CD4-positive, alpha-beta T cell treated with Interleukin-21 for 1 hour (primary cell): ENCODE measurements at places on chromosomes 7 and 10.

DNA sequence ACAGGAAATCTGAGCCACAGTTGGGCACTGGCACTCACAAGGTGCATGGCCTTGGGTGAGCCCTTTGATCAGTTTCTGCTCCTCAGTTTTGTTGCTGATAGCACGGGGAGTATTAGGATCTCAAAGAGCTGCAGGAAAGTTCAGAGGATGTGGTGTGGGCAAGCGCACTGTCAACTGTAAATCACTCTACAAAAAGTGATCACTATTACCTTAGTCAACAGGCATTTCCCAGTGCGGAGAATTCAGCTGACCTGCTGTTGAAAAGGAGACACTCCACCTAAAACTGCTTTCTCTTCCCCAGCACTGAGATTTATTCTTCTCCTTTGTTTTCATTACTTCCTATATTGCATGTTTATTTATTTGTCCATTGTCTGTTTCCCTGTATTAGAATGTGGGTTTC lies 331.0 kb downstream of the PRPF18 start:
- no peak for DNase-seq

DNA sequence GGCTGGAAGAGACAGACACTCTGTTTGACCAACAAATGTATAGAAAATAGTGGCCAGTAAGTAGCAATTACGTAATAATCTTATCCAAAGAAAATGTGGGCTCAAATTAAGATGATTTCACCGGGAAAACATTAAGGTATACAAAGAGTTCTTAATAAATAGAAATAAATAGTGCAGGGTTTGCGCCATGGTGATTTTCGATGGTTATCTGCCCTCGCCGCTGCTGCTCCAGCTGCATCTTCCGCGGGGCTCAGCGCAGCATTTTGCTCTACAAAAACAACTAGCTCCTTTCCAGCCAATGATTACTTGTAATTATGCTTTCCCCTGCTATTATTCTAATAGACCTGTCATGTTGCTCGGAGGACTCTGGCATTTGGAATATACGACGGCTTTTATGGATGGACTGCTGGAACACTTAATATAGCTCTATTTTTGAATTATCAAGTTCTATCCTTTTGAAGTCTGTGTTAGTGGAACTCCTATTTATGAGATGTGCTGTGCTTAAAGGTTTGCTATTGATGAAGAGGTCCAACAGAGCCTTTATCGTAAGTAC lies 103.8 kb downstream of the BUB3 start:
- DNase-seq = no peak

DNA sequence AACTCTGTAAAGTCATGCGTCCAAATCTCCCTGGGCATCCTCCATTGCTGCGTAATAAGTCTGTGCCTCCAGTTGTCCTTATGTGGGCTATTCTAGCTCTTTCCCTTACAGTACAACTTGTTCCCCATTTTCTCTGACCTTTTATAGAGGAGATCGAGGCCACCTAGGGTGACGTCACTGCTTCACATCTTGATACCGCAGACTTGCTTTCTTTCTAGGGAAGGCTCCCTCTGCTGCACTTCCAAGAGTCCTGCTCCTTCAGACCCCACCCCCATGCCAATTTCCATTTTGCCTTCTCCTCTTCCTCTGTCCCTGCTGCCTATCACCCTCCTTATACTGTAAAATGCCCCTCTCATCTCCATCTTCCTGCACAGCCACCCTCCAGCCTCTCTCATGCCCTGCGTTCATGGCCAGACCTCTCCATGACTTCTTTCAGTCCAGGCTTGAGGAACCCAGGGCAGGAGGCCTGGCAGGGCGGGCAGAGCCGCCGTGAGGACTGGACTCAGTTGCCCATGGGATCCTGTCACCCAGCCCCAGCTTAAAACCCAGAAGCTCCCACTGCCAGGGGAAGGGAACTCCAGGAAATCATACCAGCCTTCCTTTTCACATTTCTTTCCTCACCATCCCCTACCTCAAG lies 57.5 kb downstream of the CAMK1D start:
- no peak for DNase-seq

- no peak for DNase-seq
These were observed 304.3 kb downstream of the PTPRN2 start for GRCh38 chr7:158283016-158283974.

- DNase-seq = no peak
These were observed 73.1 kb upstream of the HECW1 start for GRCh38 chr7:43039346-43039745.

- no peak for DNase-seq
These were observed 274.5 kb downstream of the DNAJB6 start for GRCh38 chr7:157611341-157611740.

GRCh38 chr10:72297805-72298591 lies 24.3 kb downstream of the DDIT4 start:
- peak; percentile 96 for DNase-seq

DNA sequence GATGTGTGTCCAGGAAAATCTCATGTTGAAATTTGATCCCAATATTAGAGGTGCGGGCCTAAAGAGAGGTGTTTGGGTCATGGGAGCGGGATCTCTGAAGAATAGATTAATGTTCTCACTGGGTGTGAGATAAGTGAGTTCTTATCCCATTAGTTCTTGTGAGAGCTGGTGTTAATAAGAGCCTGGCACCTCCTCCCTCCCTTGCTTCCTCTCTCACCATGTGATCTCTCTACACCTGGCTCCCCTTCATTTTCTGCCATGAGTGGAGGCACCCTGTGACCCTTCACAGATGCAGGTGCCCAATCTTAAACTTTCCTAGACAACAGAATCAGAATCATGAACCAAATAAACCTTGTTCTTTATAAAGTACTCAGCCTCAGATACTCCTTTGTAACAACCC lies 19.5 kb downstream of the MTPN start:
- no peak for DNase-seq

- no peak for DNase-seq
These were observed 28.3 kb downstream of the PPP1R3A start for GRCh38 chr7:113890331-113891030.

DNA sequence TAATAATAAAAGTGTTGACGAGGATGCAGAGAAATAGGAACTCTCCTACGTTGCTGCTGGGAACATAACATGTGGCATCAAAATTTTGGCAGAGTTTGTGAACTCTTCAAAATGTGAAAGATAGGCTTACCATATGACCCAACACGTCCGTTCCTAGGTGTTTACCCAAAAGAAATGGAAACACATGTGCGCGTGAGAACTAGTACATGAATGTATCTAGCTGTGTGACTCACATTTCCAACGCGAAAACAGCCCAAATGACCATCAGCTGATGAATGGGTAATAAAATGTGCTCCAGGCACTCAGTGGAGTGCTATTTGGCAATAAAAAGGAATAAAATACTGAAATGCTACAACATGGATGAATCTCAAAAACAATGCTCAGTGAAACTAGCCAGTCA lies 10.4 kb upstream of the ELFN1 start:
- no peak for DNase-seq

- peak; percentile 23 for DNase-seq
These were observed 155.0 kb upstream of the LYZL2 start for GRCh38 chr10:30784524-30784896.

DNA sequence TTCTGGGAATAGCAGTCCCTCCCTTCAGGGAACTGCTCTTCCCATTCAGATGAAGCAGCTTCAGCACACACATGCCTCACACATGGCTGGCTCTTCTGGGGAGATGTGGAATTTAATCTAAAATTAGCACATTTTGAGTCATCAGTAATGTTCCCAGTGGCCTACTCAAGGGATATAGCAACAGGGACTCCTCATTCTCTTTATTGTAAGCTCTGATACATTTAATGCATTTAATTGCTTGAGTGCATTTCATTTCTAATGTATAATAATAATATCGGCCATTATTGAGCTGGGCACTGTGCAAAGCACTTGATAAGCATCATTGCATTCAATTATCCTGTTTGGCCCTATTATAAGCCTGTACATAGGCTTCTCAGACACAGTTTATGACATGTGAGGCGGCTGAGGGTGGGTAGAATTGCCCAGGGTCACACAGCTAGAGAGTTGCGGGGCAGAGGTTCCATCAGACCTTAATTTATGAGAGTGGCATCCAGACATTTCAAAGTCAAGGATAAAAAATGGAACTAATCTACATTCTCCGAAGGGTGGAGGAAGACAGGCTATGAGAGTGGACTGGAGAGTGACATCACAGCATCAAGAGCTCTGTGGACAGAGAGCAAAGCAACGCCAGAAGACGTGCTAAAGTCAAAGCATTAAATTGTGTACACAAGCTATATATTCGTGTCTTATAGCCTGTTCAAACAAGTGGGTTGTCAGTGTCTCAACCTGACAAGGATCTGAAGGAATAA lies 76.8 kb downstream of the LANCL2 start:
- DNase-seq = no peak

GRCh38 chr7:135253851-135254771 lies 20.5 kb downstream of the STRA8 start:
- no peak for DNase-seq

- no peak for DNase-seq
These were observed 112.6 kb downstream of the PRKAG2 start for GRCh38 chr7:151764056-151764920.

DNA sequence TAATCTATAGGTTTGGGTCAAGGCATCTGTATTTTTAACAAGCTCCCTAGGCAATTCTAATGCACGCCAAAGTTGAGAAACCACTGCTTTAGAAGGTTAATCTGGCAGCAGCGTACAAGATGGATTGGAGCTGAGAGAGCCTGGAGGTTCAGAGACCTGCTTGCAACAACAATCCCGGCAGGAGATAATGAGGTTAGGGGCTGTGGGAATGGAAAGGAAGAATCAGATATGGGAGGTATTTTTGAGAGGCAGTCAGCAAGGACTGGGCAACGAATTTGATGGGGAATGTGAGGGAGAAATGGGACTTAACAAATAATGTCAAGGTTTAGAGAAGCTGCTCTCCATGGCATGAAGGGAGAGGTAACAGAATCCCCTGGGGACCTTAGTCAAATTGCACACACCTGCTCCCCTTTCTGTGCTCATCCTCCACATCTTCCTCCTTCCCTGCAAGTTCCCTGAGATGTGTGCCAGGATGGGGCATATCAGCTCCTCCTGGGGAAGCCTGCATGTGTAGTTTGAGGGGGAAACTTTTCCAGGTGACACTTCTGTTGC lies 731.0 kb upstream of the GALNT17 start:
- DNase-seq = no peak

- DNase-seq = no peak
These were observed 120.4 kb downstream of the ZMIZ1 start for GRCh38 chr10:79189181-79189580.

DNA sequence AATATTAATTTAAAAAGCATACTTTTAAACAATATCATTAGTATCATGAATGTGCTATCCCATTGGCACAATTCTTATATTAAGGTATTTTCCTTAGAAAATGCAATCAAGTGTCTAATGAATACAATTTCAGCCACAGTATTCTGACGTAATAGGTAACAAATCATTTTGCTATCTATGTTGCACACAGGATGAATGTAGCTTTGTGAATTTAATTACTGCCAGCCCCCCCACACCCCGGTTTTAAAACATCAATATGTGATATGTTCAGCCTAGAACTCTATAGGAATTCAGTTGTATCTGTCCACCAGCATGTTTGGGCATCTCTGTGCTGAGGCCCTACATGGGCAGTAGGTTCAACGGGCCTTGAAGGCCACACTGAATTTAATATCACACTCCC lies 274.6 kb downstream of the PLXDC2 start:
- no peak for DNase-seq

- DNase-seq = no peak
These were observed 97.5 kb upstream of the CREB5 start for GRCh38 chr7:28314841-28315240.

DNA sequence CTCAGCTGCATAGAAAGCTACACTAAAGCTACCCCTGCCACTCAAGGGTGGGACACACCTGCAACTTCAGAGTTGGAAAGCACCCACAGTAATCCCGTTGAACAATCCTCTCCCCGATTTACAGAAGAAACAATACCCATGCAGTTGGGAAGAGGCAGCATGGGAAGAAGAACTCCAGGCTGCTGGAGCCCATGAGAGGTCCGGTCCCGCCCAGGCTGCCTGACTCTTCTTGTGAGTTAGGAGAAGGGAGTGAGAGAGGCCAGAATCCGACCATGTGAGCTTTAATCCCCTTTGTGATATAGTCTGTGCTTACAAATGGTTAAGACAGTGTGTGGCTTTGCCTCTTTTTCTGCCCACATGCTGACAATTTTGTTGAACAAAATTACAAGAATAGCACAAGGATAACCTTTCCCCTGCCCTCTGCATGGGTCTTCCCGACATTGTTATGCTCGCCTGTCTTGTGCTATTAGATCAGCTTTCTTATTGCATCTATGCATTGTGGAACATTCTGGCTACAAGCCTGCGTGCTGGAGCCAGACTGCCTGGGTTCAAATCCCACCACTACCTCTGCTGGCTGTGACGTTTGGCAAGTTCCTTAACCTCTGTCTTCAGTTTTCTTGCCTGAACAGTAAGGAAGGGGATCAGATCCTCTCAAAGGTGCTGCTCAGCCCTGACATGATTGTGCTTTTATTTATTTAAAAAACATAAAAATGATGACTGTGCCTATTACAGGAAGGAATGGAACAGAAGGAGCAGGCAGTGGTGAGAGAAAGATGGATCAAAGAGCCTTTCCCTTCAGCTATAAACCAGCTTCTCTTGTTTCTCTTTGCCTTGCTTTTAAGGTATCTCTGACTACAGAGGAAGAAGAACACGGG lies 56.0 kb downstream of the BPGM start:
- DNase-seq = no peak

DNA sequence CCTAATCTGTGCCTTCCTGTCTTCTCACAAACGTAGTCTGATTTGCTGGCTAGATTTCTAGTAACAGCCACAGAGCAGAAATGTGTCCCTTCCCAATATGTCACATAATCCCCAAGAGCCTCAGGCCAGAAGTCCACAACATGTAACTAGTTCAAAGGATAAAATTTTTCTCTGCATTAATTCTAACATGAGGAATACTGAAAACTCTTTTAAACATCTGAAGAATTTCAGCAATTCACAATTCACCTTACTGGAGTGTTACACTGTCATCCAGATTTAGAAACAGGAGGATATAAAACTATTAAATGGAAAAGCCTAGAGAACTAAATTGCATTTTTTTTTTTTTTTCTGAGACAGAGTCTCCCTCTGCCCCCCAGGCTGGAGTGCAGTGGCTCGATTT lies 2.5 kb upstream of the DDX56 start:
- no peak for DNase-seq

- no peak for DNase-seq
These were observed 82.9 kb downstream of the GRID1 start for GRCh38 chr10:86283466-86284287.
